Activated CD4-positive, alpha-beta T cell treated with anti-CD3 and anti-CD28 coated beads, Interleukin-2, amount 10 ng/mL, durations not matched to agents 7 days and 5 days (primary cell): ENCODE measurements at places on chromosomes 3 and 15. TPM values are rescaled to one million over a fixed set of nuclear protein-coding genes. Genes with fewer than 3 reads are reported as not detected.

DNA sequence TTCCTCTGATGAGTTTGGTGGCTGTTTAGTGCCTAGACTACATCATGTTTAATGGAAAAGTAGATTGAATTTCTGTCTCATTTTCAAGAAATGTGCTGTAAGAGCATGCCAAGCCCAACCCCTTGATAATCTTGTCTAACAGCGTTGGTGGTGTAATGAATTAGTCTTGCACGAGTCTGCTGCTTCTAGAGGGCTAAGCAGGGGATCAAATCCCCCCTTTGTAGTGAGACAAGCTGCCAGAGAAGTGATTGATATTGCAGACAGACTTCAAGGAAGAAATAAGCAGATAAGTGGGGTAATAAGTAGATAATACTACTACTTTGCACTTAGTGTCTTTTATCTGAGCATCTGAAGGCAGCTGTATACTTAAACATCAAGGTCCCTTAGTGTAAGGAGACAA, 141.4 kb downstream of the TP63 start:
- H3K4me3 ChIP-seq: no peak overlapping the region
- no peaks in the 10 kb centered on the region for H3K27me3 ChIP-seq
- no peaks in the 10 kb centered on the region for H3K4me1 ChIP-seq

The SST gene
- not detected for total RNA-seq

DNA sequence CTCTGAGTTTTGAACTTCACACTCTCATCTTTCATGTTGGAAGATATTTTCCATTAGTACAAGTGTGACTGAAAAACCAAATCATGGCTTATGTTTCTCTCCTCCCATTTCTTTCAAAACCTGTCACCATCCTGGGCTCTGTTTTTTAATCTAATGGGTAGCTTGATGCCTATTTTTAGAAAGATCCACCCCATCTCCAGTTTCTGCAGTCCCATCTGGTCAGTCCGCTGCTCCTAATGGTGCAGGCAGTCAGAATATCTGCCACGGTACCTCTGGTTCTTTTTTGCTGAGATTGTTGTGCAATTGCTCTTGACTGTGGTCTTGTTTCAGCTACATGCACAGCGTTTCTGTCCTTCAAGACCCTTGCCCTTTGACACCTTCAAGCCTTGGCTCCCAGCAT, 240.9 kb upstream of the CADM2 start:
- no peak for DNase-seq
- H3K36me3 ChIP-seq: no peaks in the 10 kb centered on the region
- no peak overlapping the region for H3K4me3 ChIP-seq
- no peaks in the 10 kb centered on the region for H3K27me3 ChIP-seq
- H3K27ac ChIP-seq: no peak overlapping the region
- H3K4me1 ChIP-seq: no peaks in the 10 kb centered on the region

DNA sequence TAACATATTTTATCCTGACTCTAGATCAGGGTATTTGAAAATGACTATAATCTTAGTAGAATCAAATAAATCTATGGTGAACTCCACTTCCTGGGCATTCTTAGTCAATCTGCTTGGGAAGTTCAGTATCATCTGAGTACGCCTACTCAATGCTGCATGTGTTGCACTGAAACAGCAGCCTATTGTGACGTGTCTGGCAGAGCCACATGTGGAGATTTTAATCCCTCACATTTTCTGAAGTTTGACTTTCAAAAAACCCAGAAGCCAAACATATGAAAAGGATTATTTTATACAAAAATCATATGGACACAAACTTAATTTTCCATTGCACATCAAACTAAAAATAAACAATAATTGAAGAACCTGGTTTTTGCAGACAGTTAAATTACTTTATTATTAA, 798.3 kb downstream of the ROBO1 start:
- H3K36me3 ChIP-seq: no peaks in the 10 kb centered on the region
- H3K4me1 ChIP-seq: no peaks in the 10 kb centered on the region
- DNase-seq: no peak
- H3K27me3 ChIP-seq: no peaks in the 10 kb centered on the region

DNA sequence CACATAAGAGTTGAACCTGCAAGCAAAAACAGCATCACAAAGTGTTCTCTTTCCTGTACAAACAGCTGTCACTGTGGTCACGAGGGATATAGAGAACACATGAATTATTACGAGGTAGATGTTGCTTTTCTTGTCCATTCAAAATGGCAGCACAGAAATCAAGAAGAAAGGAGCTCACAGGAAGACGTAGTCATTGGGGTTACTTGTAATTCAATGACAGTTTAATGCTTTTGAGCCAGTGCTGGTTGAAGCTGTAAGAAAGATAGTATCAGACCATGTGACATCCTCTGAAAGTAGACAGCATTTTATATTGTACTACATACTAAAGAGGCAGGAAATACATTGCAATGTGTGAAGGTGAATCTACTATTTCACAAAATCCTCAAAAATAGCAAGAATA, 140.4 kb downstream of the ABI3BP start:
- peaks cover 3% of the 10 kb centered on the region for H3K4me1 ChIP-seq
- H3K27ac ChIP-seq: no peak overlapping the region
- H3K27me3 ChIP-seq: peaks cover 11% of the 10 kb centered on the region
- H3K4me3 ChIP-seq: no peak overlapping the region
- no peak for DNase-seq

The TICRR gene
- 29.8 TPM for total RNA-seq

The SEMA5B gene
- total RNA-seq: not detected

DNA sequence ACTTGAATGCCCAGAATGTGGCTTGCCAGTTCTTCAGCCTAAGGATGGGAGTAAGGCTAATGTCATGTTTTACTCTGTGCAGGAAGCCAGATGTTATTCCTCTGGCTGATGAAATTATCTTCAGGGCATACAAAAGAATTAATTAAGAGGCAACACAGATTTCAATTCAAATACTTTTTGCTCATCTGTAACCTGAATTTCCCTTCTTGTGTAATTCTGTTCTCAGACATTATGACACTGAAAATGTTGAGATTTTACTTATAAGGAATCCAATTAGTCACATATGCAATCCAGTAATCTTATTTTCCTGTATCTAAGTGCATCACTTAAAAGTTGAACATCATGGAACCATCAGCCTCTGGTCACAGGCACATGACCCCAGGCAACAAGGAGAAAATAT, 136.5 kb downstream of the CPNE4 start:
- no peaks in the 10 kb centered on the region for H3K36me3 ChIP-seq
- DNase-seq: no peak
- H3K27me3 ChIP-seq: peaks cover 6% of the 10 kb centered on the region
- H3K27ac ChIP-seq: no peak overlapping the region
- no peaks in the 10 kb centered on the region for H3K4me1 ChIP-seq

DNA sequence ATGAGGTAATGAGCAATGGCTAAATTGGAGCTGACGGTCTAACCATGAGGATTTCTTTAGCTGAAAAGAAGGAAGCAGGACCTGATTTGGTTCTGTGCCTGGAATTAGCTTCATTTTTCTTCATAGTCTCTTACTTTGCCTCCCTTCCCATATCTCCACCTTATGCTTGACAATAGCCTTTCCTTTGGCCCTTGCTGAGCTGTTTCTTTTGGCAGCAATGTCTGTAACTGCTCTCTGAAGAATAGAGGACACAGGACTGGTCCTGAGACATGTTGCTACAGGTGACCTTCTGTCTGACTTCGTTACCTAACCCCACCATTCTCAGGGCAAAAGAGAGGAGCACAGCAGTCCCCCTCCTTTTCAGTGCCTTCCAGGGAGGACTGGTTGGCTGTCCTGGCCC, 122.4 kb downstream of the SSR3 start:
- no peak overlapping the region for H3K27ac ChIP-seq
- no peak overlapping the region for H3K4me3 ChIP-seq
- H3K36me3 ChIP-seq: no peaks in the 10 kb centered on the region

- peaks cover 41% of the 10 kb centered on the region for H3K4me1 ChIP-seq
- DNase-seq: no peak
- no peak overlapping the region for H3K27ac ChIP-seq
- H3K4me3 ChIP-seq: no peak overlapping the region
- peaks cover 2% of the 10 kb centered on the region for H3K36me3 ChIP-seq
- peaks cover 14% of the 10 kb centered on the region for H3K27me3 ChIP-seq
Observed at GRCh38 chr3:143122089-143122430, 2.5 kb downstream of the CHST2 start.

- no peaks in the 10 kb centered on the region for H3K4me1 ChIP-seq
- peaks cover 2% of the 10 kb centered on the region for H3K27me3 ChIP-seq
- no peaks in the 10 kb centered on the region for H3K36me3 ChIP-seq
- no peak overlapping the region for H3K27ac ChIP-seq
Observed at GRCh38 chr15:70198441-70199123, 100.9 kb upstream of the TLE3 start.

DNA sequence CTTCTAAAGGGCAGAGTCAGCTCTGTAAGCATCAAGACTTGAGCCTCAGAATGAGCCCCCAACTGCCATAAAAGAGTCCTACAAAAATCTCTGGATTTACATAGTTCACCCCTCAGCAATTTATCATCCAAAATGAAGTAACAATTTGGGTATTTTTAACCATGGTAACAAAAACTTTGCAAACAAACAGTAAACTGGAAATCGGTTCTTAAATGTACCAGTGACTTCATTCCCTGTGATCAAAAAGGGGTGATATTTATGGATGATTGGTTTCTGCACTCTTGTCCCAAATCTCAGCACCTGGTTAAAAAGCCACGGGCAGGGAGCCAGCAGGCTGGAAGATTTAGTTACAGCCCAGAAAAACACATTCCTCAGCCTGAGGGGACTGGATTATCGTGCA, 73.6 kb downstream of the TFG start:
- no peaks in the 10 kb centered on the region for H3K36me3 ChIP-seq
- no peak overlapping the region for H3K27ac ChIP-seq
- H3K4me3 ChIP-seq: no peak overlapping the region
- peaks cover 5% of the 10 kb centered on the region for H3K27me3 ChIP-seq

GRCh38 chr15:99504823-99505551, 60.8 kb upstream of the MEF2A start:
- H3K27ac ChIP-seq: no peak overlapping the region
- no peaks in the 10 kb centered on the region for H3K36me3 ChIP-seq
- H3K27me3 ChIP-seq: no peaks in the 10 kb centered on the region
- peaks cover 61% of the 10 kb centered on the region for H3K4me1 ChIP-seq

The GOLGA6L2 gene
- total RNA-seq: not detected

The GOLGA6D gene
- total RNA-seq: not detected

GRCh38 chr3:51622868-51623267, 48.2 kb upstream of the TEX264 start:
- no peak for DNase-seq
- no peak overlapping the region for H3K4me3 ChIP-seq
- no peaks in the 10 kb centered on the region for H3K4me1 ChIP-seq
- no peak overlapping the region for H3K27ac ChIP-seq

DNA sequence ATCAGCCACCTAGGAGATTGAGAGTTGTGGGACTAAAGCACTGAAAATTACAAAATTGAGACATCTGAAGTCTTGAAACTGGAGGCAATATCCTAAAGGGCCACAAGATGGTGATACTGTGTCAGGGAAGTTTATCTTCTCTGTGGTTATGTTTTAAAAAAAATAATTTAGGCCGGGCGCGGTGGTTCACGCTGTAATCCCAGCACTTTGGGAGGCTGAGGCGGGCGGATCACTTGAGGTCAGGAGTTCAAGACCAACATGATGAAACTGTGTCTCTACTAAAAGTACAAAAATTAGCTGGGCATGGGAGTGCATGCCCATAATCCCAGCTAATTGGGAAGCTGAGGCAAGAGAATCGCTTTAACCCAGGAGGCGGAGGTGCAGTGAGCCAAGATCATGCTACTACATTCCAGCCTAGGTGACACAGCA, 17.9 kb upstream of the NIT2 start:
- peak overlapping the region; percentile 58 for H3K27ac ChIP-seq
- no peaks in the 10 kb centered on the region for H3K27me3 ChIP-seq
- DNase-seq: peak; percentile 65
- H3K4me3 ChIP-seq: no peak overlapping the region

The THAP10 gene
- not detected for total RNA-seq

GRCh38 chr3:124451630-124452317, 278.5 kb upstream of the UMPS start:
- H3K27me3 ChIP-seq: peaks cover 22% of the 10 kb centered on the region
- H3K4me3 ChIP-seq: no peak overlapping the region

GRCh38 chr3:172347895-172348679, 100.2 kb downstream of the GHSR start:
- H3K27me3 ChIP-seq: no peaks in the 10 kb centered on the region
- H3K4me1 ChIP-seq: peaks cover 4% of the 10 kb centered on the region
- H3K27ac ChIP-seq: no peak overlapping the region

DNA sequence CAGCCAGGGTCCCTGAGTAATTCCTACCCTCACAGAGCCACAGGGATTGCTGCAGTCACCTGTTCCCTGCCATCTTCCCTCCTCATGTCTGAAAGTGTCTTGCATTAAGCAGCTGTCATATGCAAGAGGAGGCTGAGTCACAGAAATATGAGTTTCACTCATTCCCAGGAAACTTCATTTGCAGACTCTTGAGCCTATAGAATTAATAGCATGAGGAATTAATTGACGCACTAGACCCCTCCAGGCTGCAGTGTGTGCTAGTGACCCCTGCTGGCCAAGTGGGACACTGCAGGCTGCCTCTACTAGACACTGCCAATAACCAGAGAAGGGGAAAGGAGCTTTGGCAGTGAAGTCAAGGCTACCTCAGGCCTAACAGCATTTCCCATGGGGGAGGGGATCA, 50.6 kb upstream of the SLC6A1 start:
- DNase-seq: peak; percentile 22
- H3K4me1 ChIP-seq: no peaks in the 10 kb centered on the region
- H3K4me3 ChIP-seq: no peak overlapping the region

- H3K36me3 ChIP-seq: no peaks in the 10 kb centered on the region
- no peak overlapping the region for H3K27ac ChIP-seq
- H3K4me3 ChIP-seq: no peak overlapping the region
- no peak for DNase-seq
Observed at GRCh38 chr3:61674596-61674995, 113.2 kb downstream of the PTPRG start.

DNA sequence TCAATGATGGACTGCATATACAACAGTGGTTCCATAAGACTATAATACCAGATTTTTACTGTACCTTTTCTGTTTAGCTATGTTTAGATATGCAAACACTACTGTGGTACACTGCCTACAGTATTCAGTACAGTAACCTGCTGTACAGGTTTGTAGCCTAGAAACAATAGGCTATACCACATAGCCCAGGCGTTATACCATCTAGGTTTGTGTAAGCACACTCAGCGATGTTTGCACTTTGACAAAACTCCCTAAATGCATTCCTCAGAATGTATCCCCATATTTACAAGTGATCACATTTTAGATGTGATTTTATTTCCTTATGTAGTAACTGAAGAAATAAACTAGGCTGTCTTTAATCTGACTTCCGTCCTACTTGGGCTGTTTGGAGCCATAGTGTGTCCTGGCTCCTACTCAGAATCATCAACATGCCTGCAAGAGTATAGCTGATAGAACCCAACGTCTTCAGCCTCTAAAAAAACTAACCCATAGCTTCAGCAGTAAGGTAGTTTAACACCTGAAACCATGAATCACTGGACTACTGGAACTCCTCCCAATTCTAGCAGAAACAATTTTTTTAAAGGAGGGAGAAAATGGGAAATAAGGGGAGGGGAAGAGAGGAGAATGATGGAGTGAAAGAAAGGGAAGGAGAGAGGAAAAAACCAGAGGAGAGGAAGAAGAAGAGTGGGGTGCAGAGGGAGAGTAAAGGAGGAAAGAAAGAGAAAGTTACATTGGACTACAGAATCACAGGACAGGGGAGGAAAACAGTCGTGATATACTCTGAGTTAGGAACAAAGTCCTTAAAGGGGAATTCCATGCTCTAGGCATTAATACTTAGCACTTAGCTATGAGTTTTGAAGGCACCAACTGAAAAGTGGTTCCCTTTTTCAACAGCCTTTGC, 67.7 kb upstream of the PLXND1 start:
- H3K4me1 ChIP-seq: no peaks in the 10 kb centered on the region
- no peak overlapping the region for H3K27ac ChIP-seq
- DNase-seq: no peak
- H3K27me3 ChIP-seq: no peaks in the 10 kb centered on the region
- no peaks in the 10 kb centered on the region for H3K36me3 ChIP-seq
- no peak overlapping the region for H3K4me3 ChIP-seq
